Stimulated activated CD4-positive, alpha-beta T cell treated with anti-CD3 and anti-CD28 coated beads, Interleukin-12 subunit alpha, Interleukin-12 subunit beta, amount 100 ng/mL, for 24 hours (primary cell): ENCODE measurements at places on chromosomes 5 and 9.

GRCh38 chr9:134025606-134026541 is 593 bp downstream of the BRD3OS start:
- DNase-seq = peak; percentile 28

- peak; percentile 97 for DNase-seq
These were observed 207.1 kb downstream of the C9orf50 start for GRCh38 chr9:129413537-129414376.

DNA sequence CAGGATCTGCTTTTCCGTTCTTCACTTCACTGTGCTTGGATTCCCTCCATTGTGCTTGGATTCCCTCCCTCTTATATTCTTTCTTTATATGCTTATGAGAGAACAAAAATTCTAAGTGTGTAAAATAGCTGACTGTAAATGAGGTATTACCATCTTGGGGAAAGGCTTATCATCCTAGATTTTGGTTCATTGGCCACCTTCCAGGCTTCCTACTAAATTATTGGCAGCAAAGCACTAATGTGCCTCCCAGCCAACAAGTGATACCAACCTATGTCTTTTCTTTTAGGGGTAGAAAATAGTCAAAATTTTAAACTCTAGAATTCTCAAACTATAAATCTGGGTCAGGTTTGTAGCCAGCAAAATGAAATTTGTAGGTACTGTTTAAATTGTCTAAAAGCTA is 52.7 kb downstream of the NDUFAF2 start:
- no peak for DNase-seq

GRCh38 chr9:626596-626995 is 214.9 kb upstream of the DMRT1 start:
- no peak for DNase-seq

- no peak for DNase-seq
These were observed 39.8 kb downstream of the HMCN2 start for GRCh38 chr9:130305381-130305780.

DNA sequence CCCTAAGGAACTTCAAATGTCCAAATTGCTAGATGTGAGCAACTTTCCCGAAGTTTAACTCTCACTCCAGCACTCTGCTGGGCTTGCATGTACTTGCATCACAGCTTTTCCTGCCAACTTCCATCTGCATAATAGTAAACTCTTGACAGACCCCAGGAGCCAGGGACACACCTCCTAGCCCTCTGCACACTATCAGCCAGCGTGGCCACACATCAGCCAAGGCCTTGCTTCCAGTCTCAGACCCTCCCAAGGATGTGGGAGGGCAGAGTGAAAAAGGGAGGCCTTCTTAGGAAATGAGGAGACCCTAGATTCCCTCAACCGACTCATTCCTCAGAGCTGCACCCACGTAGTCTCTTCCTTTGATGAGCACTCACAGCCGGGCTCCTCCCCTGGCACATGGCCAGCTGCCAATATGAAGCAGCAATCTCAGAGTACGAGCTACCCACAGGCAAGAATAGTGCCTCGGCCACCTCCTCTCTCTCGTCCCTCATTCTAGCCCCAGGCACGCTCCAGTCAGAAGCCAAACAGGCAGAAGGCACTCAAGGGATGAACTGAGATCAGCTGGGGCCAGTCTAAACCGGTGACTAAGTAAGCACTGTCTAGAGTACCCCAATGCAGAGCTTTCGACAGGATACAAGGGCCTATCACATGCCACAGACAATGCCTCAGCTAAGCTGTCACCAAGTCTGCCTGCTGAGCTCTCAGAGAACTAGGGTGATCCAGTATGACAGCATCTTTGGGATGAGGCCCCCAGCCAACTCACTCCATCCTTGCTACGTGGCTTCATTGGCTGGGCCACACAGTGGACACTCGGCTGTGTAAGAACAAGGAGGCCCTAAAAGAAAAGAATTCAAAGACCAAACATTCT is 2.3 kb downstream of the P4HA2 start:
- DNase-seq = no peak

- no peak for DNase-seq
These were observed 33.5 kb downstream of the SEMA4D start for GRCh38 chr9:89464300-89464901.

- DNase-seq = no peak
These were observed 44.6 kb downstream of the DMRT2 start for GRCh38 chr9:1094749-1095148.

- no peak for DNase-seq
These were observed 313.5 kb upstream of the PDE4D start for GRCh38 chr5:60207040-60207439.

DNA sequence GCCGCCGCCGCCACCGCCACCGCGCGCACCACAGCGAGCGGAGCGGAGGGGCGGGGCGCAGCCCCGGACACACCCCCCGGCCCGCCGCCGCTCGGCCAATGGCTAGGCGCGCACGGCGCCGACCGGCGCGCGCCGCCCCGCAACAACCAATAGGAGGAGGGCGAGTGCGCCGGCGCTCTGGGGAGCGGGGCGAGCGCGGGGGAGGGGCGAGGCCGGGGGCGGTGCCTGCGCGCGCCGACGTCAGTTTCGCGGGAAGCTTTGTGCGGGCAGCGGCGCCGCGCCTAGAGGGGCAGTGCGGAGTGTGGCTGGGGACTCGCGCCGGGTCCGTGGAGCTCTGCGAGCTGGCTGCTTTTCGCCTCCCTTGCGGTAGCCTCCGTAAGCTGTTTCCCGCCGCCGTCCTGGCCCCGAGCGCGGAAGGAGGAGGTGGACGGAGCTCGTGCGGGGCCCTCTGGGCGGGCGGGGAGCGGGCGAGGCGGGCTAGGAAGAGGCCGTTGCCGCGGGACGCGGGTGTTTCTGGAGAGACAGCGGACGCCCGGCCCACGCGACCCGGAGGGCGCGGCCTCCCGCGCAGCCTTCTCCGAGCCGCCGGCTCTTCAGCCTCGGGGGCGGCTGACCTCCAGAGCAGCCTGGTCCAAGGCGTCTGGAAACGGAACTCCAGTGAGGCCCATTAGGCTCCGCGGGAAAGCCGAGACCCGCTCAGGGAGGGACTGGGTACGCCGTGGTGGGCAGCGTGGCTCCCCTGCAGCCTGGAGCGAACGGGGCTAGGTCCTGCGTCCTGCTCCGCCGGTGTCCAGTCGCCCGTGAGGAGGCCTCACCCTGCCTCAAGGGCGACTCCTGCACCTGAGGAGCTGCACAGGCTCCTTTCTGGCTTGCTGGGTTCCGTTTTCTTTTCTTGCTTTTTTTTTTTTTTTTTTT is at the start of gene ZMYND19:
Gene ZMYND19, minus strand, starts transcription at position 44 of the 915 bp plus-strand sequence. CDS start 249 bp downstream, outside the sequence.
- peak; percentile 81 for DNase-seq

DNA sequence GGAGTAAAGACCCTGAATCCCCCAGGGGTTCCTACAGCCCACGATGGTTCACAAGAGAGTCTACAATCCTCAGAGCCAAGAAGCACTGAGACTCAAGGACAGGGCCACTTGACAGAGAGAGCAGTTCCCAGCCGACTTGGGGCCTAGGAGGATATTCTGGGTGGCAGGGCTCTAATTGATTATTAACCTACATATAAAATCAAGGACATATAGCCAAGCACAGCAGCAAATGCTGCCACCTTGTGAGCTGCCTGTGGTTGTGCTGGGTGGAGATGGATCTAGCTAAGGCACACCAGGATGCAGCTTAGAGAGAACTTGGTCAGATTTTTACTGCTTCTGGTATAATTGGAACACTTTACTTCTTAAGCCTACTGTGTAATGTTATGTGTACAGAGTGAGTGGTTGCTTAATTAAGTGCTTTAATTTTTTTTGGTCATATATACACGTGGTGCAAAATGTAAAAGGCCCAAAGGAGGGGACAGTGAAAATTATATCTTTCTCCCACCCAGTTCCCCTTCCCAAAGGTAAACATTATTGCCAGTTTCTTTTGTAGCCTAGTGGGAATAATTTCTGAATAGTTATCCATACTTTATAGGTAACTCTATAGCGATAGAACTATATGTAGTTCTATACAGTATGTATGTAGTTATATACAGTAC is 78.8 kb downstream of the F2RL2 start:
- peak; percentile 38 for DNase-seq

DNA sequence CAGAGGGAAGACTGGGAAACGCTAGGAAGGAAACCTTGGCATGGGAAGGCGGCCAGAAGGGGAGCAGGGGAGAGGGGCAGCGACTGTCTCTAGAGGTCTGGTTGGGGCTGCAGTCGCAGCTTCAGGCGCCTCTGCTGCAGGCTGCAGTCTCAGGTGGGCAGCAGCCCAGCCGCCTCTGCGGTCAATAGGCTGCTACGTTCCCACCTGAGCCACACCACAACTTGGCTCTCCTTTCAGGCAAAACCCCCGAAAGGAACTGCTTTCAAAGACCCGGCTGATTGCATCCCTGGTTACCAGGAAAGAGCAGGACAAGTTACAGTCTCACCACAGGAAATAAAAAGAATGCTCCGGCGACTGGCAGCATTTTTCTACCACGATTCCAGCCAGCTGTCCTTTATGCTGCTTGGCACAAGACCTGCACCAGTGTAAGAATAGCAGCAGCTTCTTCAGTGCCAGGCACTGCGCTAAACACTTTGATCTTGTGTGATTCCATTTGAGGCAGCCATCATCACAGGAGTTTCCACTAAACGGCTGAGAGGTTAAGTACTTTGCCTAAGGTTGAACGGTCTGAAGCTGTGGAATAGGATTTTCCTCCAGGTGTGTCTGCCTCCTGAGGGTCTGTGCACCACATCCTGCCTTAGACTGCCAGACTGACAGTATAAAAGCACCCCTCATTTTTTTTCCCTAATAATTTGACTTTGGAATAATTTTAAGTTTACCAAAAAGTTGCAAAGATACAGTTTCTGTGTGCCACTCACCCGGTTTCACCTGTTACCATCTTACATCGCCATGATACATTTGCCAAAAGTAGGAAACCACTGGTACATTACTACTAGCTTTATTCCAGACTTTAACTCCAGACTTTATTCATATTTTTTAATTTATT is 7.5 kb downstream of the RPS14 start:
- no peak for DNase-seq

DNA sequence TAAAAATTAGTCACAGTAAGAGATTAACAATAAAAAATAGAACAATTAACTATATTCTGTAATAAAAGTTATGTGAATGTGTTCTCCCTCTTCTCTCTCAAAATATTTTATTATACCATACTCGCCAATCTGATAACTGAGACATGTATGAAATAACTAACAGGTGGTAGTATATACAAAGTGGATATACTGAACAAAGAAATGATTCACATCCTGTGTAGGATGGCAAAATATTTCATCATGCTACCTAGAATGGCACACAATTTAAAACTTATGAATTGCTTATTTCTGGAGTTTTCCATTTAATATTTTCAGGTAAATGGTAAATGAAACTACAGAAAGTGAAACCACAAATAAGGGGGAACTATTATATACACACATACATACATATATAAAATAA is 152.5 kb downstream of the RNF180 start:
- no peak for DNase-seq

DNA sequence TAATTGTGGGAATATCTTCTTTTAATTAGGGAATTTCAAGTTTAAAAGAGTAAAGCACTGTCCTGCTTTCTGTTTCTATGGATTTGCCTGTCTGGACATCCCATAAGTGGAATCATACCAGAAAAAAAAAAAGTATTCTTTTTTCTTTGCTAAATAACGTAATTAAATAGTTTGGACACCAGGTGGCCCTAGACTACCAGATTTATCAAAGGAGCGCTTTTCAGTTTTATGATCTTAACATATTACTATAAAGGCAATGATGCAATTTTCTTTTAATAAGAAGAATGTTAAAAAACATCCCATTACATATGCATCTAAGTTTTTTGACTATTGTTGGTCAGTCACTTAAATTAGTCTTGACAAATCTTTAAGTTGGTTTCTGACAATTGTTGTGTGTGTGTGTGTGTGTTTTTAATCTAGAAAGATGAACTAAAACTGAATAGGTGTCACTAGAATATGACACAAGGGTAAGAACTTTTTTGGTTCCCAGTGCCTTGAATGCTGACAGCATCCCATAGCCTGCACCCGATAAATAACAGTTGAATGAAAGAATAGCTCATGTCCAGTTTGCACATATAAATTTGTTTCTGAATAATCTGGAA is 49.5 kb downstream of the C5orf22 start:
- DNase-seq = no peak

DNA sequence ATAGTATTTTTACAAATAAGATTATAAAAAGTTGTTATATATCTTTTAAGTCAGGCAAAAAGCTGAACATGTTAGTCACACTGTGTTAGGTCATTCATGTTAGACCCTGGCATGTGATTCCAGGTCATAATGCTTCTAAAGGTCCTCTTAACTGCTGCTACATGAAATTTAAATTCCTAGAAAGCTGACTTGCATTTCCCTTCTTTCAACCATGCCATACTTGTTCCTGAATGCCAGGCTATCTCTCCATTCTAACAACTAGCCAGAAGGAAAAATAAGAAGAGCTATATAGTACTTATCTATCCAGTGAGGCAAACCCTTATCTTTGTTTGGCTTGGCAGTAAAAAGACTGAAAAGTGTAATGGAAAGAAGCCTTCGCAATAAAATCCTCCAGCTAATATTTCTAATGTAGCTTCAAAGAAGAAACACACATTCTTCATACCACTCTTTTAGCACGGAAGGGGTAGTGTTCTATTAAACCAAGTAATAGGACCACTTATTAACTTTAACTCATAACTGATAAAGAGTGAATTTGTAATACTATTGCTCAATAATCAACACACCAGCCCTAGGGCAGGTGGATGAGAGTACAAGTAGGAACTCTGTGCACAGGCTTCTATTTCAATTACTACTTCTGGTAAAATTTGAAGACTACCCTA is 310.2 kb downstream of the PDE4D start:
- no peak for DNase-seq
